ENCODE measurements at places on chromosomes 5 and 9. TPM values are rescaled to one million over a fixed set of nuclear protein-coding genes. Genes with fewer than 3 reads are reported as not detected.

SLC25A25 gene
- total RNA-seq = 39.2 TPM

LTC4S gene
- total RNA-seq = not detected

IL7R gene
- total RNA-seq = 0.72 TPM

ADGRD2 gene
- total RNA-seq = not detected

PRELID2 gene
- 38.0 TPM for total RNA-seq

GRCh38 chr5:124661317-124662141 is 84.9 kb downstream of the ZNF608 start:
- peak; percentile 69 for DNase-seq

GRCh38 chr9:4639420-4639819 is 22.7 kb upstream of the PLPP6 start:
- no peak for DNase-seq

DNA sequence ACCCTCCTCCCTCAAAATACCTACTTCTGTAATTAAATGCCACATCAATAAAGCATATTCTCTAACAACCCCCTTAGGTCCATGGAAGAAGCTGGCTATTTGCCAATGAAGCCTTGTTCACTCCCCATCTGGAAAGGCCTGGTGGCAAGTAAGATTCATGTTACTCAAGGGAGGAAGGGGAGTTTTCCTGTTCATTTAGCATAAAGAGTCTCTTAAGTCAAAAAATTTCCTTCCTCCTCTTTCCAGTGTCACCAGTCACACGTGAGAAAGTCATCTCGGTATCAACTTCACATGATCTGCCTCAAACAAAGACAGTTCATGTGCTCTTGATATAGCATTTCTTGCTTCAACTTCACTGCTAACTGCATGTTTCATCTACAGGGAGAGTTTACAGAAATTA is 32.7 kb upstream of the RIC1 start:
- DNase-seq = no peak

DNA sequence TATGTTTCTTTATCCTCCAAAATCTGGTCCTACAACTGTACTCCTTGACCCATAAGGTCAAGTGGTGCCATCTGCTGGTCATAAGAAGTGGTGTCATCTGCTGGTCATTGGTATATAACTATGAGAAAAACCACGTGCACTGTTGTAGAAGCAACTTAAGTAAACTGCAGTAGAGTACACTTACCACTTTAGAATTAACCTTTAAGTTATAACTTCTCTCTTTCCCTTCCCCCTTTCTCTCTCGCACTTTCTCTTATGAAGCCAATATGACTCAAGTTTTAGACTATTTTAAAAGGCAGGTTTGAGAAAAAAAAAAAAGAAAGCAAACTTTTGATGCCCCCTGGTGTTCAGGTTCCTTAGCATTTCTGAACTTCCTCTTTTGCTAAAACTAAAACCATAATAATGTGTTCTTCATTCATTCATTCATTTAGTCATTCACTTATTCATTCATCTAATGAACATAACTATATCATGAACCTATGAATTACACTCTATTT is 12.8 kb upstream of the MTAP start:
- peak; percentile 92 for DNase-seq

DNA sequence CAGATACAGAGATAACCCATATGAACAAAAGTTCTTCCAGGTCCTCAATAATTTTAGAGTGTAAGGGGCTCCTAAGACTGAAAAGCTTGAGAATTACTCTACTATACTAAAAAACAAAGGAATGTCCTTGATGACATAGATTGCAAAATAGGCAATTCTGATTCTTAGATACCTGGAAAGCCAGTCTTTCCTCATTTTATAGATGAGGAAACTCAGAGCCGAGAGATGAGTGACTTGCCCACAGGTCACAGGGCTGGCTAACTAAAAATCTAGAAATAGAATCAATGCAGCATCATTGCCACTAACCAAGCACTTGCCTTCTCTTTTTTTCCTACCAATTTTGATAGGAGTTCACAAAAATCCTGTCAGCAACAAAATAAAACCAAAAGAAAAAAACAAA is 101.2 kb downstream of the EPB41L4A start:
- DNase-seq = no peak

DNA sequence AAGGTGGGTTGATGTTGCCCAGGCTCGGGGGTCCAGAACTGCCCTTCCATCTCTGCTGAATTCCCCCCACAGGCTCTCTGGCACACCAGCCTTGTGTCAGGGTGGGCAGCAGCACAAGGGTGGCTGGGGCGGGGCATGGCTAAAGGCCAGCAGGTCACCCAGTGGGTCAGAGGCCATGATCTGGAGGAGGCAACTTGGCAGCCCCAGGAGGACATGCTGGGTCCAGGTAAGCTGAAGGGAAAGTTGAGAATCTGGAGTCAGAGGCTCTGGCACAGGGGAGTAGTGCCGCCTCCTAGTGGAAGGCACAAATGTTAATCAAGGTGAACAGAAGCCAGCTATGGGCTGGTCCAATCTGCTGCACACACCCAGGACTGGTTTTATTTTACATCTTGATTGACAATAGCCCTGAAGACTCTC is 6.2 kb downstream of the TMEM8B start:
- DNase-seq = no peak

GRCh38 chr9:117546894-117547678 is 132.2 kb upstream of the ASTN2 start:
- DNase-seq = peak; percentile 3
